ENCODE measurements at places on chromosomes 12 and 14.

- no peak for DNase-seq
Observed at GRCh38 chr12:2248087-2248900, 195.5 kb downstream of the CACNA1C start.

- DNase-seq: no peak
Observed at GRCh38 chr12:30166006-30166795, 382.5 kb upstream of the TMTC1 start.

- no peak for DNase-seq
Observed at GRCh38 chr12:20272801-20273200, 95.5 kb upstream of the PDE3A start.

GRCh38 chr14:40119321-40119720, 687.1 kb upstream of the FBXO33 start:
- DNase-seq: no peak

DNA sequence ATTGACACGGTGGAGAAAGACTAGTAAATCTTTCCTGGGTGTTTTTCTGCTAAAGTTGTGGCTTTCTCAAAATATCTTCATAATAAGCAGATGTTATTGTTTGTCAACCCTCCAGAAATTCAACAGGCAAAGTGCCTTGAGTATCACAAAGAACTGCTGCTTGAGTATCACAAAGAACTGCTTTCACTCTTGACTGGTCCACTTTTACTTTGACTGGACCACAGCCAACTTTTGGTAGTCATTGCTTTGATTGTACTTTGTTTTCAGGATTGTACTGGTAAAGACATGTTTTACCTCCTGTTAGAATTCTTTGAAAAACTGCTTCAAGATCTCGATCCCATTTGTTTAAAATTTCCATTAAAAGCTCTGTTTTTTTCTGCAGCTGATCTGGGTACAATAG, 62.6 kb downstream of the PDZRN4 start:
- DNase-seq: no peak
